ENCODE measurements at places on chromosomes 7 and 10.

GRCh38 chr7:49631960-49632359 lies 141.5 kb upstream of the VWC2 start:
- no peak for DNase-seq

DNA sequence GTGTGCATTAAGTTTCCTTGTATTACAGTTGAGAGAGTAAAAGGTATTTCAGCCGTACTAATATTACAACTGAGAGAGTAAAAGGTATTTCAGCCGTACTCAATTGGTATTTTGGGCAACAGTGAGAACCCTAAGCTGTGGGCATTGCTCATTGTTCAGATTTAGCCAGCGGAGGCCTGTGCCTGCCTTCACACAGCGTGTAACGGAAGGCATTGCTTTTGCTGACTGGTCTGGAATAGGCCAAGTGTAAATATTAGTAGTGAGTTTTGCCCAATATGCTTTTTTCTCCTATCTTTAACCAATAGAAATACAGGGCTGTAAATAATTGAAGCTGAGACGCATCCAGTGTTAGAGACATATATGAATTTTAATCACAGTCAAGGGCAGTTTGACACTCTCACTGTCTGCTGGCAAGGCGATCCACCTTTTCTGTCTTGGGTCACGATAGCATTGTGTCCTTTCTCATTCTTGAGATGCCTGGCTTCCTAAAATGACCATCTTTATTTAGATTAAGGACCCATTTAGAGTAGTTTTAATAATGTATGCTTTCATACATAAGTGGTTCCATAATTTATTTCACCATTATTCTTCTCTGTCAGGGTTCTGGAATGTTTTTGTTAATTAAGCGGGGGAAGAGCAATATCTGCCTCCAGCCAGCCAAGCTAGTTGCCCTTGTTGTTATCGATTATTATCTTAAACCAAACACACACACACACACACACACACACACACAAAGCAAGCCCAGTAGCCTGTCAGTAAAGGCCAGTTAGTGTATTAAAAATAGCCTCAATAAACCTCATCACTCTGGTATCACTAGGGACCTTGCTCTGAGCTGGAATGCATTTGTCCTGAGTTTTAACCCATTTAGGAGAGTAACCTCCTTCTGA lies 130.7 kb downstream of the CELF2 start:
- DNase-seq: no peak

GRCh38 chr10:89744026-89744425 lies 42.6 kb downstream of the KIF20B start:
- DNase-seq: no peak

GRCh38 chr10:35351021-35351420 lies 14.7 kb downstream of the CCNY start:
- DNase-seq: no peak

Data from GM18507 (cell line).